ENCODE measurements at places on chromosomes 16 and 17.

DNA sequence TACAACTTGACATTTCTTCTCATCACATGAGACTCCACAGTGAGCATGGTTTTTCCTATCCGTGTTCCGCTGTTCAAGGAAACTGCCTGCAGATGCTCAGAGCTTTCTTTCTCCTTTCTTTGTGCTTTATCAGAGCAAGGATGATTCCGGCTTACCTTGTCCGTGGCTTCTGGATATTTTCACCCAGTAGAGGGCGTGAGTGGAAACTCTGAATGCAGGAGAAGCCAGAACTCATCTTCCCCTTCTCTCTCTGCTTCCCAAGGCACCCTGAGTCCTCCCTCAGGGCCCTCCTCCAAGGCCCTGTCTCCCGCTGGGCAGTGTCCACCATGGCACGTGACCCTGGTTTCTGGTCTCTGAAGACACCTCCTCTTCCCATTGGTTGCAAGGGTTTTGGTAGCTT, 721.1 kb upstream of the RBFOX1 start:
- no peak for DNase-seq

GRCh38 chr17:19579867-19580565, 46.4 kb downstream of the SLC47A1 start:
- no peak for DNase-seq

DNA sequence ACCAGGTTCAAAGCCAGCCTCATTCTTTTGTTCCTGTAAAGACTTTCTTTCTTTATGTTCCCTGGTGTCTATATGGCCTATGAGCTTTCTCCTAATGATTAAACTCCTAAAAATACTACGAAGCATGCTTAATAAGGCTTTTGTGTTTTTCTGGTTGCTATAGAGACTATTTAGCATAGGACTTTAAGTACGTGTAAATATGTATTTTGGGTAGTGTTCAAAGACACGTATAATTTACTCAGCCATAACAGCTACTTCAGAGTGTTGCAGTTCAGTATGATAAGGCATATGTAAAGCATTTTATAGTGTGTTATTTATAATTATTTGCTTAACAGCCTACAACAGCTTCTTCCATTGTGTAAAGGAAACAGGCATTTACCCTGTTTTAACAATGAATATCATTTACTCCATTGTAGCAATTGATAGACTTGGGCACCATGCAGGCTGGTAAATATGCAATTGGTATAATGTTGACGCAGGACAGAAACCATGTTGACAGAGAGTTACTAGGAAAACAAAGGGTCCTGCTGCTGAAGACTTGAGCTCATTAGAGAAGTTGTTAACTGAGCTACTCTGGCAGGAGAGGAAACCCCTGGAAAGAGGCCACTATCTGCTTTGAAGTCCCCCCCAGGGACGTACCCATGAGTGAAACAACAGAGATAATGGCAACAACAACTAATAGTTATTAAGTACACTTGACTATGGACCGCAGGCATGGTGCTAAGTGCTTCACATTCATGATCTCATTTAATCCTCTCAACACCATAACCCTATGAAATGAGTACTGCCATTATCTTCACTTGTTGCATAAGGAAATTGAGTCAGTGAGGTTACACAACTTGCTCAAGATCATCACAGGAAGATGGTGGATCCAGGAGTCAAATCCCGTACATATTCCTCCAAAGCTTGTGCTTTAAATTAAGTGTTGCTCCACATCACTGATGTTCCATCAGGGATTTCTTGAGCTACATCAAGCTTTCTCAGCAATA, 342.2 kb upstream of the DYNLRB2 start:
- DNase-seq, result no peak

DNA sequence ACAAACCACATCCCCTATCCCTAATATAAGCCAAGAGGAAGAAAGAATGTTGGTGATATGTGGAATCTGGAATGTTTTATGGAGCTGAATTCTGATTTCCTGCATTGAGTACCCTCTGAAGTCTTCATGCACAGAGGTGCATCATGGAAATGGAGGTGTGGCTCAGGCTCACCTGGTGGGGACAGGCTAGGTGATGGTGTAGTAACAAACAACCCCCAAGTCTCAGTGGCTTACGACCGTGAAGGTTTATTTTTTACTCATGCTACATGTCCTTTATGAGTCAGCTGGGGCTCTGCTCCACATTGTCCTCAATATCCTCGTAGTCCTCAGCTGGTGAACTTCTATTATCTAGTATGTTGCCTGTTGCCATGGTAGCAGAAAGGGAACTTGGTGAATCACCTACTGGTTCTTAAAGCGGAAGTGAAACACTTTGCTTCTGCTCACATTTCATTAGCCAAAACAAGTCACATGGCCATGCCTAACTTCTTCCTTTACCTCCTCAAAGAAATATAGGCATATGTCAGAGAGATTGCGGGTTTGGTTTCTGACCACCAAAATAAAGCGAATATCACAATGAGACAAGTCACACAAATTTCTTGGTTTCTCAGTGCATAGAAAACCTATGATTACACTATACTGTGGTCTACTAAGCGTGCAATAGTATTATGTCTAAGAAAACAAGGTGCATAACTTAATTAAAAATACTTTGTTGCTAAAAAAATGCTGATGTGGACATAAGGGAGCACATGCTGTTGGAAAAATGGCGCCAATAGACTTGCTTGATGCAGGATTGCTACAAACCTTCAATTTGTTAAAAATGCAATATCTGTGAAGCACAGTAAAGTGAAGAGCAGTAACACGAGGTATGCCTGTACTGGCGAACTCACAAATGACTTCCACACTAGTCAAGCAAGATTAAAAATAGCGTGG, at the start of gene PMFBP1:
PMFBP1 (minus strand) TSS at position 51 of the 930 bp plus-strand sequence. CDS start 947 bp downstream, outside the sequence.
- DNase-seq, result no peak

DNA sequence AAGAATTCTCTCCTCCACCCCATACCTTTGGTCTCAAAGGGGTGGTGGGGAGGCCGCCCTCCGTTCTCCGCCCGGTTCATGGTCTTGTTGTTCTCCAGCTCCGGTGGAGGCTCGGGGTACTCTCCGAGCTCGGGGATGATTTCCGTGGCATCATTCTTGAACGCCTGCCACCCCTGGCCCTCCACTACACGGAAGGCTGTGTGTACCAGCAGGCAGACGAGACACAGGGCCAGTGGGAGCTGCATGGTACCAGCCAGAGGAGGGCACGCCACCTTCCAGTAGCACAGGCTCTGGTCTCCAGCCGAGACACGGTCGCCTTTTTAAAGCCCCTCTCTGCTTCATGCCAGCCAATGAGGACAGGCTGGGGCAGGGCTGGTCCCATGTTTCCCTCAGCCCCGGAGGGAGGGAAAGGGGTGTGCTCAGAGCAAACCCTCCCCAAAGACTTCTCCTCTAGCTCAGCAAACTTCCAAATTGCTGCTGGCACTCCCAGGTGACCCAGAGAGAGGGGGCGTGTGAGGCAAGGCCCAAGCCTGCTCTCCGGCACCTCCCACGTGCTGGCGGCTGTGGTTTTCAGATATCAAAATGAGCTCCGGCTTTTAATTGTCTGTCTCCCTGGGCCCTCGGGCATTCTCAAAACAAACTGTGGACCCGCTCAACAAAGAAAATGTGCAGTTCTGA, at the start of gene SOST:
SOST (minus strand) TSS at position 295 of the 678 bp plus-strand sequence; CDS start at position 245, 50 bp downstream.
- DNase-seq, result no peak

GRCh38 chr17:50818921-50819657, 16.3 kb upstream of the WFIKKN2 start:
- no peak for DNase-seq

DNA sequence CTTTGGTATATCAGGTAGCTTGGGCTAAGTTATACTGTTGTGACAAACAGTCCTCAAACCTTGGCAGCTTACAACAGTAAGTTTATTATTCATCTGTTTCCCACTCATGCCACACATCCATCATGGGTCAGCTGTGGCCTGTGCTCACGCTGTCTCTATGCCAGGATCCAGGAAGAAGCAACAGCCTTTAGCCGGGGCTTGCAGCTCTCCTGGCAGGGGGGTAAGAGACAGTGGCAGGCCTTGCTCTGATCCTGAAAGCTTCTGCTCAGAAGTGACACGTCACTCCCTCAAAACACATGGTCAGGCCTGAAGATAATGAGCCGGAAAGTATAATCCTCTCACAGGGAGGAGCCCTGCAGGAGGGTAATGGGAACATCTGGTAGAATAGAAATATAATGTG, 377.6 kb downstream of the CPPED1 start:
- DNase-seq, result no peak

Data from stimulated activated CD4-positive, alpha-beta T cell treated with anti-CD3 and anti-CD28 coated beads, TNF-alpha, amount 100 ng/mL, for 4 hours (primary cell).